ENCODE measurements at places on chromosomes 11 and 22.

DNA sequence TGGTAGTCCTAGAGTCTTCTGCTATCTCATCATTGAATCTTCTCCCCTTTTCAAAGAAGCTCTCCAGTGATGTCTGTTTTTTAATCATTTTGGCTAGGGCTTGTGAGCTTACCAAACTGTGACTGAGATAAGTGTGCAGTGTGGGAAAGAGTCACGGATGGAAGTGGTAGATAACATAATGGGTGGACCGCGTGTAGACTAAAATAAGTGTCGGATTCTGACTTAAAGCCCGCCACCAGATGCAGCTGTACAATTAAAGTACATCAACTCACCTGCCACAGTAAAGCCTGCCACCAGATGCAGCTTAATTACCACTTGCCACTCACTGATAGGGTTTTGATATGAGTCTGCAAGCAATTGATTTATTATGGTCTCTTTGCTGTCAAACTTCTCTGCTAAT, 581.5 kb downstream of the LRRC4C start:
- DNase-seq: no peak

DNA sequence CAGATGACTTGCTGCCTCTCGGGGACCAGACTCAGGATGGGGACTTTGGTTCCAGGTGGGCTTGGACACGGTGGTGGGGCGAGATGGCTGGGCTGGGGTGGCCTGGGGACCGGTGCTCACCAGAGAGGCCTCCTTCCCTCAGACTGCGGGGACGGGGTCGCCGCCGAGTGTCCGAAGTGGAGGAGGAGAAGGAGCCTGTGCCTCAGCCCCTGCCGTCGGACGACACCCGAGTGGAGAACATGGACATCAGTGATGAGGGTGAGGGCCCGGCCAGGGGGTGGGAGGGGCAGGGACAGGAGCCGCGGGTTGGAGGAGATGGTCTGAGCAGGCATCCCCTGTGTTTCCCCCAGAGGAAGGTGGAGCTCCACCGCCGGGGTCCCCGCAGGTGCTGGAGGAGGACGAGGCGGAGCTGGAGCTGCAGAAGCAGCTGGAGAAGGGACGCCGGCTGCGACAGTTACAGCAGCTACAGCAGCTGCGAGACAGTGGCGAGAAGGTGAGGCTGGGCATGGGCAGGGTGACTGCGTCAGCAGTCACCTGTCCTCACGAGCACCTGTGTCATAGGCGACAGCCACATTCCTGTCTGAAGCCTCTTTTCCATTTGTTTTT, 5.9 kb downstream of the SART1 start:
- DNase-seq: no peak

DNA sequence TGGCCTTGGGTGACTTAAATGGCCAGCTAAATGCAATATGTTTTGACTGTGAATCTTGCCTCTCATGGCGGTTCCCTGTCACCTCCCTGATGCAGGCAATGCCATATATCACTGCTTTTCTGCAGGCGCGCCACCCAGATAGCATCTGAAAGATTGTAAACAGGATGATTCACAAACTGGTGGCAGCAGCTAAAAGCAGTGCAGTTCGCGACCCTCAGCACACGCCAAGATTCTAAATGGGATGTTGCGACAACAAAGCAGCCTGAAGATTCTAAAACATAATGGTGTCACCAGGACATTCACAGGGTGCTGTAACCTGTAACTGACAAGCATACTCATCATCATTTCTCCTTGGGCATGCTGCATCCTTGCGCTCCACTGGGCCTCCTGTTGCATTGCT, 440.4 kb upstream of the CADM1 start:
- no peak for DNase-seq

- no peak for DNase-seq
Observed at GRCh38 chr11:115885535-115886421, 381.6 kb upstream of the CADM1 start.

- DNase-seq: no peak
Observed at GRCh38 chr11:130832566-130833425, 83.5 kb downstream of the SNX19 start.

- DNase-seq: no peak
Observed at GRCh38 chr11:93611836-93612677, 49.4 kb upstream of the CEP295 start.

GRCh38 chr22:19679522-19680101, 34.7 kb upstream of the SEPTIN5 start:
- no peak for DNase-seq

GRCh38 chr22:27990879-27991278, 71.8 kb upstream of the PITPNB start:
- no peak for DNase-seq

DNA sequence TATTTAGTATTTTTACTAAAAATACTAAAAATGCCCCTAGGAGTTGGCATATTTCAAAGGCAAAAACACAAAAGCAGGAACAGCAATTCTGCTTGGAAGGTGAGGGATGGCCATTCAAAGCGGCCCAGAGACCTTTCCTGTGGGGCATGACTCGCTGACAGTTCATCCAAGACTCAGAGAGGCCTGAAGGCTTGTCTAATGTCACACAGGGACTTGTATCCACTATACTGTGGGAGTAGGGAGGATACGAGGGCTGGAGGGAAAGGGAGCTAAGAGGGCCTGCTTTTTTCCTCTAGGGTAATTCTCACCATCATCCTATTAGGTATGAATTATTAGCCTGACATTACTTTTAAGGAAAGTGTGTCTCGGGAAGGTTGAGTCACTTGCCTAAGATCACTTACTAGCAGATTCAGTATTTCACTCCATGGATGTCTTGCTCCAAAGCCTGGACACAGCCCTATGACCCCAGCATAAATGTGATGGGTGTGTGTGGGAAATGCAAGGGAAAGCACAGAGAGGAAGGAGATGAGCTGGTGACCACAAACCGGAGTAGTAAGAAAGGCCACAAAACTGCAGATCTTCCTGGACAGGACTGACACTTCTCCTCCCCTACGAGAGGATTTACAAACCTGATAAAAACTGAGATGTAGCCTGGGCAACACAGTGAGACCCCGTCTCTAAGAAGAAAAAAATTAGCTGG, 16.7 kb upstream of the UCP3 start:
- DNase-seq: no peak

- peak; percentile 3 for DNase-seq
Observed at GRCh38 chr11:69888483-69889181, 69.4 kb upstream of the FGF3 start.

DNA sequence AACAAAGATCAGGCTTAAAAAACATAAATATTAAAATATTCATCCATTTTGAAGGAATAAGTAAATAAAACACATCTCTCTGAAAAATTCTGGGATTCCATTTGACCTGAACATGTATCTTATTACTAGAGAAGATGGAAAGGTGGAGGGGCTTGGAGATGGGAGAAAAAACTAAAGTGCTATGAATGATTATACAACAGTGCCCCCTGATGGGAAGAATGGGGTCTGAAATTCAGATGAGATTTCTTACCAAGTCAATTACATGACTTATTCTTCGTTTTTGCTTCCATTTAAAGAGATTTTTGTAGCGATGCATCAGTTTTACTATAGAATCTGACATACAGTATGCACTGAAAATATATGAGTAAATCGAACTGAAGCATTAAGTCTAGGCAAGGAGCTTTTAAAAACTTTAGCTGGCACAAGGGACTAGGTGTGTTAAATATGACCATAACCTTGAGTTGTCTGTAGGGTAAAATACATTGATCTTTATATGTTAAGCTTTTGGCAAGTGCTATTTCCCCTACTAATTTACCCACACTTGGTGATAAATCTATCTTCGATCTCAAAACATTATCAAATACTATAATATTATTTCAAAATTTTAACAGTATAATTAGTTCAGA, 718.8 kb downstream of the CNTN5 start:
- peak; percentile 2 for DNase-seq

GRCh38 chr22:41243361-41243760, 2.6 kb upstream of the CHADL start:
- DNase-seq: no peak

DNA sequence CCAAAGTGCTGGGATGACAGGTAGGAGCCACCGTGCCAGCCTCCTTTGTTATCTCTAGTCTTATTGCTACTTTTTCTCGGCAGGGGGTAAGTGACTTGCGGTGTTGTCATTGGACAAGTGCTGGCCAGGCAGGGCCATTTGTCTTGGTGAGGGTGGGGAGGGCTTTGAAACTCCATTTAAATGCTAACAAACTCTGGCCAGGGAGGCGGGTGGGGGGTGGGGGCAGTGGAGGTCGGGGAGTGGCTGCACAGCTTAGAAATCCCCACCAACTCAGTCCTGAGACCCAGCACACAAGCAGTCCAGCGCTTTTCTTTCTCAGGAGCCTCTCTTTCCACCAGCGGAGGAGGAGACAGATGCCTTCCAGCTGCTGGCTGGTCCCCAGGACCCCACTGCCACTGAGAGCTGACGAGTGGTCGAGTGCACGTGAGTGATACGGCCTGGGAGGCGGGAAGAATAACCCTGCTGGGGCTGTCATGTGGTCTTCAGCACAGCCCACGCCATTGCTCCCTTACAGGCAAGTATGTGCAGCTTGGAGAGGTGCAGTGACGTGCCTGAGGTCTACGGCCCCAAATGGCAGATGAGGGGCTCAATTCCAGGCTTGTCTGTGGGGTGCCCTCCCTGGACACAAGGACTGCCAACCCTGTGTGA, 24.2 kb upstream of the OSBPL5 start:
- DNase-seq: no peak

- DNase-seq: no peak
Observed at GRCh38 chr11:118364956-118365615, 5.7 kb downstream of the UBE4A start.

GRCh38 chr11:33027846-33028536, 11.4 kb upstream of the TCP11L1 start:
- no peak for DNase-seq

DNA sequence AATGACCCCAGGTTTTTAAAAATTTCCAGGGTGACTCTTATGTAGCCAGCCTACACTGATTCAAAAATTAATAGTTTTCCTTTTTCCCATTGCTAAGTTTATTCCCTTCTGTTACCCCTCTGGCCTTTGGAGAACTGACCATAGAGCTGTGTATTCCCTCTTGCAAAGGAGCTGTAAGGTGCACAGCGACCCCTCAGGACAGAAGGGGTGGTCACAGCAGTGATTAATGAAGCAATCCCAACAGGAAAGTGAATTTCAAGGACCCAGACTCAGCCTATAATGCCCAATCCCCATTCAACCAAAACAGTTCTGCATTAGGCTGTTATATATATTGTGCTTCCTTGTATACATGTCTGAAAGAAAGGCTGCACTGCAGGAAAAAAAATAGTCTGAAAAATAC, 147.1 kb downstream of the WT1 start:
- no peak for DNase-seq

DNA sequence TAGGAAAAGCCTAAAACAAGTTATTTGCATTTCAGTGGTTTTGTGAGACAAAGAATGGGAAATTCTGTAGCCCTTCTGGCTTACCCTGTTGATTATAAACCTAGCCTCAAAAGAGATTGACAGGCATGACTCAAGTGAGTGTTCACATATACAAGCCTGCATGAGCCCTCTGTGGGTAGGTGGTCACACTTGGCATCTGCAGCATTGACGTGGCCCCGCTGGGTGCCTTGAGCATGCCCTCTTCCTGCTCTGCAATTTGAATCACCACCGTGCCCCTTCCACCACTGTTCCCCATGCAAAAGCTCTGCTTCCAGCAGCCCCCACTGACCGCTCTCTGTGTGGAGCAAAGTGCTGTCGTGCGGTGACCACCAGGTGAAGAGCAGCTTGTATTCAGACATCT, 21.0 kb upstream of the ADSL start:
- DNase-seq: no peak

DNA sequence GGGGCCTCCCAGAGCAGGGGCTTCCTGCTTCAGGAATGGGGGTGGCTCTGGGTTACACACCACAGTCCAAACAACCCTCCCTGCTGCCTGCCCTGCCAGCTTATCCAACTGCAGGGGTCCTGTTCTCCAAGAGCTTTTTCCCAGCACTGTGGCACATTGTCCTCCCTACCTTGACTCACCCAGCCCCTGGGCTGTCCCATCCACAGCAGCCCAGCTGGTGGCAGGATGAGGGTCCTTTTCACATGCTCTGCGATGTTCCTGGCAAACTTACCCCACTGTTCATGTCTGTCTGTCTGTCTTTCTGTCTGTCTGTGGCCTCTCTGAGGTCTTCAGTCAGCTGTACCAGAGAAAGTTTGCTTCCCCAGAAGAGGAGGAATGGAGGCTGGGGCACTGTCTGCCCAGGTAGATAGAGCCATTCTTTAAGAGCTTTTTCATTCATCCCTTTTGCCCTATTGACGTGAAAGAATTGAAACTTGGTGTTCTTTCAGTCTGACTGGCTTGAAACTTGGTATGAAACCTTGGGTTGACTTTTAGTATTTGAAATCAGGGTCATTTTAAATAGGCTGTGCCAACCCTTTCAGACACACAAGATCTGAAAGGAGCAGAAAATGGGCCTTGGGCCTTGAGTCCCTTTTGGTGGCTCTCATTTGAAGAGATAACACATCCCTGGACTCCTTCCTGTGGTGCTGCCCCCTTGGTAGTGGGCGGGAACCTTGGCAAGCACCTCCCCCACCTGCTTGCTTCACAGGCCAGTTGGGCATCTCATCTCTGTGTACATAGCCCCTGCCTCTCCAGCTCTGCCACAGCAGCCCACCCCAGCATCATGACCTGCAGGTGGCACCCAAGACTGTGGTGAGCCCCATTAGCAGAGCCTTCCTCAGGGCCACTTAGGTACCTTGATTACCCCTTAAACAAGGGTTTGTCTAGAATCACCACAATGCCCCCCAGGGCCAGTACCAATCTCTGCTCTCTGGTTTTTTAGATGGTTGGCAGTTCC, 74.6 kb upstream of the SUSD2 start:
- no peak for DNase-seq

GRCh38 chr11:83191986-83192385, 1.5 kb upstream of the ANKRD42 start:
- no peak for DNase-seq

GRCh38 chr11:31959716-31960115, 131.2 kb upstream of the RCN1 start:
- no peak for DNase-seq

DNA sequence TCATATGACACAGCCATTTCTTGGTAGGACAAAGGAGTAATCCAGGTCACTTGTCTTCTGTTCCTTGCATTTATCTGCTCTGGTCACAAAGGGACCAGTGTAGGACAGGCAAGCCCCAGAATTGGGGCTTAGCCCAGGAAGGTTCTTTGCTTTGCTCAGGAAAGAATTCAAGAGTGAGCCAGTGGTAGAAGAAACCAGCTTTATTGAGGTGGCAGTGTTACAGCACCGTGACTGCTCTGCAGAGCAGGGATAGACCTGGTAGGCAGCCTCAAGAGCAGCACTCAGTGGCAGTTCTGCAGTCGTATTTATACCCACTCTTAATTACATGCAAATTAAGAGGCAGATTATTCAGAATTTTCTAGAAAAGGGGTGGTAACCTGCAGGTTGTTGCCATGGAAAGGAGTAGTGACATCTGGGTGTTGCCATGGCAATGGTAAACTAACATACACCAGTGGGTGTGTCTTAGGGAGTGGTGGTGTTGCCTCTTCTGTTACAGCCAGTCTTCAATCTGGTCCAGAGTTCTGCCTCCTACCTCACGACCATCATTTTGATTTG, 84.9 kb upstream of the RAB1B start:
- no peak for DNase-seq
